ENCODE measurements at places on chromosomes 7 and 10. TPM values are rescaled to one million over a fixed set of nuclear protein-coding genes. Genes with fewer than 3 reads are reported as not detected.

GRCh38 chr7:28470344-28470743 is 58.0 kb downstream of the CREB5 start:
- DNase-seq: no peak

- no peak for DNase-seq
Observed at GRCh38 chr7:87552351-87552900, 48.3 kb downstream of the ABCB1 start.

The CDK14 gene
- not detected for total RNA-seq

The CH25H gene
- total RNA-seq: not detected

DNA sequence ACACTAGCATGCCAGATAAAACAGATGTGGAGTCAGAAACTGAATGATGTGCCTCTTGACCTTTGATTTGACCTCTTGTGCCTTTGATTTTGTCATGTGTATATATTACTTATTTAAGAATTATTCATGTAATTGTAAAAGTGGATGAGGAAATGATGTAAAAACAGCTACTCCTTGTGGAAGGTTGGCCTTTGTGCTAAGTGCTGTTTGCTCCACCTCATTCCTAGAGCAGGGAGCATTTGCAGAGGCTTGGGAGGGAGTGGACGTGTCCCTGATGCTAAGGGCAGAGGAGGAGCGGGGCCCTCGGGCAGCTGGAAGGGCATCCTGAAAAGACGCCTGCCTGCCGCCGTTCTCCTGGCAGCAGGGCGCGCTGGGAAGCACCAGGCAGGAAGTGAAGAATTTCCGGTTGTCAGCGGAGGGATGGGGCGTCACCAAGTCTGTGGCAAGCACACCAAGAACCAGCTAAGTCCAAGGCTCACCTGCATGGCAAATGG is 197.6 kb upstream of the ZNF32 start:
- no peak for DNase-seq

DNA sequence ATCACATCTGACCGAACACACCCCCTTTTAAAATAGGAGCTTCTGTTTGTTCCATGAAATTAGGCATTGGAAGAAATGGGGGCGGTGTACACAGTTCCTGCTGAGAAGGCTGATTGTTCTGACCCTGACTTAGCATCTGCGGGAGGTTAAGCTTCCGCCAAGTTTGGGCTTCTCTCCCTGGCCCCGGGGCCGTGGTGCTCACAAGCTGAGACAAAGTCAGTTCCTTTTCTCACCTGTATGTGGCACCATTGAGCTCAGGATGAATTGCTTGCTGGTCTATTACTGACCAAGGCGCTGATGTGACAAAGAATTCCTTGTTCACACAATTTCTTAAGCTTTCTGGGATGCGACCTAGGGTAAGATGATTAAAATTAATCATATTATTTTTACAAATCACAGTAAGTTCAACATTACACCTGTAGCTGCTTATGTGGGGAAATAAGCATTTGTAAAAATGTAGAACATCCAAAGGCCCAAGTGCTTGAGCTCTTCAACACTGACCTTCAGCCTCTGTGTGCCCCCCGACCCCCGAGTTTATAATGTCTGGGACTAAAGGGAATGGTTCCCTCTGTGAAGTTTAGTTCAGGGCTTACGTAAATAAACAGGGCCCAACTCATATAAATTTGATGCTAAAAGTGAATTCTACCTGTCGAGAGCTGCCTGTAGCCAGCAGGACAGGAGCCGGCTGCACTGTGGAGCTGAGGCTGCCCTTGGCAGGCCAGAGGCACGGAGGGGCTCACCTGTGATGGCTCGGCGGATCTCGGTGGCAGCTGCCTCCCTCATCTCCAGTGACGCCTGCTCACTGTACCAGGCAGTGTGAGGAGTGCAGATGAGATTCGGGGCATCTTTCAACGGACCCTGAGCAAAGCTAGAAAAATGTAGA is 50.8 kb downstream of the ZRANB1 start:
- DNase-seq: peak; percentile 84

GRCh38 chr10:86744067-86744725 is 12.2 kb upstream of the BMPR1A start:
- DNase-seq: no peak

The FLNC gene
- 231 TPM for total RNA-seq

DNA sequence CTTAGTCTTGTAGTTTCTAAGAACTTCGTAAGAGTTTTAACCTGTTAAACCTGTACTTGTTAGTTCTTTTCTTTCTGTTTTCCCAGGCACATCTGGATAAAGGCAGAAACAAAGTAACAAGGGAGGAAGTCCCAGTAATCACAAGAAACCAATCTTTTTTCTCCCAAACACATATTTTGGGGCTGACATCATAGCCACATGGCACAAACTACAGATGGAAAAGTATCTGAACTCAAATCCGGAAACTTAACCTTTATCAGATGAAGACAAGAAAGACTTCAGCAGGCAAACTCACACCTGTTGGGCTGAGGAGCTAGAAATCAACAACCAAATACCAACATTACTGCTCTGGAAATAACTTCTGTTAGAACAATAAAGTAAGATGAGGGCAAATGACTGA is 67.1 kb downstream of the CUBN start:
- DNase-seq: no peak

The JCAD gene
- not detected for total RNA-seq

DNA sequence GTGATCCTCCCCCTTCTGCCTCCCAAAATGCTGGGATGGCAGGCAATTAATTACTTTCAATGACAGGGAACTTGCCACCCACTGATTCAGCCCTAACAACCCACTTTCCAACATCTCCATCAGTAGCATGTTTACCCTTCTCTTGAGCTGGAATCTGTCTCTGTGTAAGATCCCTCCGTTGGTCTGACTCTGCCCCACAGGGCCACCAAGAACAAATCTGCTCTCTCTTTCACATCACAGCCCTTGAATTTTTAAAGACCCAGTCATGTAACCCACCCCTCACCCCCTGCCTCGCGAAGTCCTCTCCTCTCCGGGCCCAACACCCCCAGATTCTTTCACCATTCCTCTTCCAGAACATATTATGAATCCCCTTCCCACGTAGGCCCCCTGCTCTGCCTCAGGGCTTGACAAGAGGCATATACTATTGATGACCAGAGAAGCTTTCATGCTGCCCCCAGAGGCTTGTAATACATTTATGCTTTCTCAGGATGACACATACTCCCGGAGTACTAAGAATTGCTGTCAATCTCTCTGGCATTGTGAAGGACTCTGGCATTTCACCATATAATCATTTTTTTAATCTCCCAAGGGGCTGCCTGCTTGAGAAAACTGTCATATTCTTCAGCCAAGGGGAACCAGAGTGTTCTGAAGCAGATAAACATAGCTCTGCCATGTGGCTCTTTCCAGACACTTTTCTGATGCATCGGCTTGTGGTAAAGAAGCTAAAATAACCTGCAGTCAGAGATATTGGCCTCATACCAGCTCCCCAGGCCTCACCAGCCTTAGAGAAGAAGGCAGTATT is 179.2 kb upstream of the AUTS2 start:
- DNase-seq: peak; percentile 5

The PILRA gene
- 1.6 TPM for total RNA-seq

- DNase-seq: no peak
Observed at GRCh38 chr10:19654576-19654975, 161.7 kb upstream of the PLXDC2 start.

The PPP1R9A gene
- total RNA-seq: 3.3 TPM

The CALHM1 gene
- not detected for total RNA-seq

- DNase-seq: no peak
Observed at GRCh38 chr7:42392826-42393225, 155.8 kb upstream of the GLI3 start.

The LRRC61 gene
- 3.3 TPM for total RNA-seq

The ABCC2 gene
- 3.7 TPM for total RNA-seq

GRCh38 chr7:42170724-42171123 is 66.3 kb downstream of the GLI3 start:
- no peak for DNase-seq

The NPFFR1 gene
- total RNA-seq: not detected

- no peak for DNase-seq
Observed at GRCh38 chr7:44853391-44853790, 5.5 kb upstream of the H2AZ2 start.

- DNase-seq: no peak
Observed at GRCh38 chr10:46253076-46254006, 33.5 kb upstream of the ANTXRL start.

- DNase-seq: no peak
Observed at GRCh38 chr10:126373147-126373546, 15.1 kb downstream of the ADAM12 start.

- DNase-seq: no peak
Observed at GRCh38 chr7:5578495-5578894, 154.9 kb upstream of the TNRC18 start.

DNA sequence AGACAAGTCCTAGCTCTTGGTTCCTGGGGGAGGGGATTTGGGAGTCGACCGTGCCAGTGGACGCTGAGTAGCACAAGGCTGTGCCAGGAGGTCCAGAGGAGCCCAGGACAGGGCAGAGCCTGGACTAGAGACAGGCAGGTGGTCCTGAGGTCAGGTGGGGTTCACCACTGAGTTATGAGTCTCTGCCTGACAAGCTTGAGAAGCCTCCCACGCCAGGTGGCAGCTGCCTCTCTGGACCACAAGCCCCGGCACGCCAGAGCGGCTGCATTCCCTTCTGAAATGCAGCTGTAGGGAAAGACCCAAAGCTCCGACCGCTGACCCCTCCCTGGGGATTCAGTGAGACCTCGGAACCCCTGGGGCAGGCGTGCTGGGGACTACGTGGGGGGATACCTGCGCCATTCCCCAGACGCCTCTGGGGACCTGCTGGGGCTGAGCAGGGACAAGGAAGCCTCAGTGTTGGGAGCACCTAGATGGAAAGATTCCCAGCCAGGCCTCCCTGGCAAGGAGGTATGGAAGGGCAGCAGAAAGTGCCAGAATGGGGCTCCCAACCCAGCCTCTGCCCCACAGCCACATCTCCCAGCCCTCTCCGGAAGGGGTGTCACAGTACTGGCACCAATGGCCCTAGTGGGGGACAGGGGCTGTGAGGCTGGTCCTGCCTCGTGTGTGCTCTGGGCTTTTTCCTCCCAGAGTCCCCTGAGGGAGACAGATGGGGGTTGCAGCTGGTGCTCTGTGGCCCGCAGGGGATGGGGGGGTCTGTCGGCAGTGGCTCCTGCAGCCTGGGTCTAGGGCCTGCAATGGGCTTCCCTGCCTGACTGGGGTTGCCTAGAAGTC is 29.0 kb downstream of the PDGFA start:
- no peak for DNase-seq

The SPDYE5 gene
- total RNA-seq: not detected

- peak; percentile 51 for DNase-seq
Observed at GRCh38 chr7:128361411-128362379, at the start of gene PRRT4. Gene PRRT4 (minus strand): TSS chr7:128361690.

The HSPA14 gene
- 63.7 TPM for total RNA-seq

DNA sequence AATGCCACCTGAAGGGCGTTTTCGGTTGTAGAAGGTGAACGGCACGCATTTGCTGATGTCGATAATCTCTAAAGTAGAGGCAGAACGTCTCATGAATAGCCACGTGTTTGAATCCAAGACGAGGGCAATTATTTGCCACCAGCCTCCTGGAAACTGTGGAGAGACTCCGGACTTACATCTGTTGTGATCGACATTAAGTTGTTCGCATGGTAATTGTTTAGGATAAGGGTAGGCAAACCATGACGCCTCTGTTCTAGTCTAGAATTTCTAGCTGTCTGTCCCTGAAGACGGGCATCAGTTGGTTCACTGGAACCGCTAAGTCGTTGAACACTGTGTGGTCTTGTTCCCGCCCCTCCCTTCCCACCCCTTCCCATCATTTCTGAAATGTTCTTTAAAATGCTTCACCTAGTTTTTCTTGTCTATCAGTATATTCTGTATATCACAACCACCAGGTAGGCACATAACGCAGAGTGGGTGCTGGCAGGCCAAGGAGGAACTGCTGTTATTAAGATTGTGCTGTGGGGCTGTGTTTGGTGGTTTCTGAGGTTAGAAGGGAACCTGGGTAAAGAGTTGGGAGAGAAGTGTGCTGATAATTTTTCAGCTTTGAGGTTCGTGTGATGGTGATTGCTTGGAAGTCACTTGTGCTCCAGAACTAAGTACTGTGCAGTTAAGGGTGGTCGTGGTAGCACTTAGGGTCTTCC is 1.2 kb downstream of the UBE3C start:
- DNase-seq: peak; percentile 8

The CRYGN gene
- not detected for total RNA-seq

The NANOS1 gene
- total RNA-seq: 1.2 TPM

GRCh38 chr10:71221586-71222202 is 9.3 kb downstream of the UNC5B start:
- peak; percentile 3 for DNase-seq

- no peak for DNase-seq
Observed at GRCh38 chr7:80916770-80917741, 1.8 kb downstream of the SEMA3C start.

DNA sequence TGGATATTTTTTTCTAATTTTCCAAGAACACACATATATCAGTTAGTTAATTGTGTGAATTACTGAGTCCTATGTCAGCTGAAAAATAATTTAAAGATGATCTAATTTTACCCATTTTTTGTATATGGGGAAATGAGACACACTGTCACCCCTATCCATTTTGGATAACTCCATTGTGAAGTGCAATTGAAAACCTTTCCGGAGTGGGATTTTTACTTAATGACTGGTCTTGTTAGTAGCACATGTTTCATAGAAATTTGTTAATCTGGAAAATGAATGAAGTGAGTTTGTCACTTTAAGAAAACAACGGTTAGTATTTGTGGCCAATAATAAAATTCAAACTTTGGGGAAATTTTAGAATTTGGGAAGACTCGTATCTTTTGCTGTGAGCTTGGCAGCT is 2.0 kb downstream of the GARS1 start:
- no peak for DNase-seq

DNA sequence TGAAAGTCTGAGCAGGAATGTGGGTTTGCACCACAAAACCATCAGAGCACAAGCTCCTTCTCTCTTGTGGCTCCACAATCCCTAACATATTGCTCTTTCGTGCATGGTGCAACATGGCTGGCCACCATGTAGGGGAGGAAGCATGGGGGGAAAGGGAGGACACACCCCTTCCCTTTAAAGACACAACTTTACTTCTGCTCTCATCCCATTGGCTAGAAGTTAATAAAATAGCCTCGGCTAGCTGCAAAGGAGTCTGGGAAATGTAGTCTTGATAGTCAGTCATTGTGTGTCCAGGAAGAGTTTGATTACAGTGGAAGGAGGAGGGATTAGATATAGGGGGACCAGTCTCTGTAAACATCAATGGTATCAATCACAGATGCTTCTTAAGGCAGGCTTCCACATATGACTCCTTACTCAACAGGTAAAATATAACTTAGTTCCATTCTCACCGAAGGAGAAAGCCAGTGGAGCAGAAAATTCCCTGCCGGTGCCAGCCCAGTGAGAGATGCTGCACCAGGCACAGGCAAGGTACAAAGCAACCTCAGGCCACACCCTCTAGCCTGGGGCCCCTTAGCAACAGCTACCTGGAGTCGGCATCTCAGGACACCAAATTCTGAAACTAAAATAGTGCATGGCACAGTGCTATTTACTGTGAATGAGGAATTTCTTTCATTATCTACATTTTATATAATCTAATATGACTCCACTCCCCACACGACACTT is 124.7 kb upstream of the CTBP2 start:
- DNase-seq: no peak

The GIMAP1 gene
- total RNA-seq: not detected

GRCh38 chr7:149071182-149071635 is 19.3 kb downstream of the ZNF786 start:
- DNase-seq: no peak

Measured in G401 (cell line).